B cell (primary cell): ENCODE measurements at places on chromosomes 6 and 20. TPM values are rescaled to one million over a fixed set of nuclear protein-coding genes. Genes with fewer than 3 reads are reported as not detected.

- no peak for DNase-seq
- no peaks in the 10 kb centered on the region for H3K27me3 ChIP-seq
- H3K36me3 ChIP-seq = no peaks in the 10 kb centered on the region
- no peak overlapping the region for H3K27ac ChIP-seq
- no peak overlapping the region for H3K4me3 ChIP-seq
- peaks cover 35% of the 10 kb centered on the region for H3K4me1 ChIP-seq
Measured at GRCh38 chr20:32474009-32474716, 111.0 kb downstream of the NOL4L start.

GRCh38 chr6:16654701-16655100 lies 106.6 kb downstream of the ATXN1 start:
- no peak overlapping the region for H3K27ac ChIP-seq
- H3K4me3 ChIP-seq = no peak overlapping the region
- H3K4me1 ChIP-seq = peaks cover 22% of the 10 kb centered on the region

DNA sequence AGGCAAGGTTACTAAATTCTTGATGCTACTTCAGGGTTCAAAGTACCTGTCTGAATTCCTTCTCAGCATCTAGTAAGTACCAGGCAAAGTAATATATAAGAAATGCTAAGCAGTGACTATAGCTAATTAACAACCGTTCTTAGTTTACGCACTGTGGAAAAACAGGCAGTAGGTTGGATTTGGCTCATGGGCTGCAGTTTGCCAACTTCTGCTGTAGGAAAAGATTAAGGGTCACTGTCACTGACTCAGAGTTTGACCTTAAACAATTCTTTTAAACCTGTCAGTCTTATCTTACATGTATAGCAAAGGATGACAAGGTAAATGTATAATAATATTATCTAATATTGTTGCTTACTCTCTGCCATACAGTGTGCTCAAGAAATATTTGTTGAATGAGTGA lies 42.3 kb downstream of the CTNNBL1 start:
- H3K27ac ChIP-seq = no peak overlapping the region
- H3K36me3 ChIP-seq = no peaks in the 10 kb centered on the region
- H3K4me3 ChIP-seq = no peak overlapping the region
- no peak for DNase-seq
- H3K27me3 ChIP-seq = no peaks in the 10 kb centered on the region
- no peaks in the 10 kb centered on the region for H3K4me1 ChIP-seq

DNA sequence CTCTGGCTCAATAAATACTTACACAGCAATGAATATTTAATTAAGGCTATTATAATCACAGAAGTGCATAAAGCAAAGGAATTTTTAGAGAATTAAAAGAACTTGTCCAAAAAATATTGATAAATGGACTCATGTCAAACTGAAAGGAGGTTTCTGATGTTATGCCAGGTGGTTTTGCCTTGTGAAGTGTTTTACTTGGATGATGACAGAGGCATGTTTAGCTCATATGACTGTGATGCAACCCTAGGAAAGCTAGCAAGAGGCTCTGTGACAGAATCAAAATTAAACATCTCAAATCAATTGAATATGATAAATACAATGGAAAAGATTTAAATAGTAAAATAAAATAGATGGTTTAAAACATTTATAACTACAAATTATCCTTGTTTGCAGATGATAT lies 137.3 kb downstream of the TMEM200A start:
- H3K27me3 ChIP-seq = no peaks in the 10 kb centered on the region
- no peak for DNase-seq
- no peak overlapping the region for H3K4me3 ChIP-seq
- no peak overlapping the region for H3K27ac ChIP-seq
- no peaks in the 10 kb centered on the region for H3K4me1 ChIP-seq

GRCh38 chr20:44888226-44889103 lies 3.0 kb downstream of the YWHAB start:
- DNase-seq = peak; percentile 25
- peak overlapping the region; percentile 65 for H3K27ac ChIP-seq
- no peaks in the 10 kb centered on the region for H3K27me3 ChIP-seq

GRCh38 chr20:20768202-20768815 lies 55.9 kb upstream of the RALGAPA2 start:
- no peak overlapping the region for H3K4me3 ChIP-seq
- H3K4me1 ChIP-seq = no peaks in the 10 kb centered on the region
- no peaks in the 10 kb centered on the region for H3K27me3 ChIP-seq
- H3K27ac ChIP-seq = no peak overlapping the region
- no peak for DNase-seq

DNA sequence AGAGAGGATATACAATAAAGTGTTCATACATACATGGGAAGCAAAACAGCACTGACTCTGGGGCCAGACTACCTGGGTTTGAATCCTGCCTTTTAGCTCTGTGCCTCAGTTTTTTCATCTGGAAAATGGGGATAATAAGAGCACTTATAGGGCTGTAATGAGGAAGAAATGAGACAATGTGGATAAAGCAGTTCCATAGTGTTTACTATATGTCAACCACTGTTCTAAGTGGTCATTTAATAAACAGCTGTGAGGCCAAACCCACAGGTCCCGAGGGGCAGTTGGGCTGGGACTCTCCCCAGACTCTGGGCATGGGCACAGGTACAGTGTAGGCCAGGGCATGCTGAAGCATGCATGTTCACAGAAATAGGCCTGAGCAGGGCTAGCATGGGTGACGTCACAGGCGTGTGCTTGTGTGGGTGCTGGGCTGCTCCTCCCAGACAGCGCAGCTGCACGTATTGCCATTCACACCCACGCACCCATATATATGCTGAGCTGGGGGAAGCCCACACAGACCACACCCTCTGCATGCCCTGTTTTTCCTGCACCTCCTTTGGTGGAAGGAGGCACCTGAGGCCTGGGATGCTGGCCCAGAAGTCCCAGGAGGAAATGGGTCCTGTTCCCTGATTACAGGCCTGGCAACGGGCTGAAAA lies 3.5 kb upstream of the PLCG1 start:
- H3K27me3 ChIP-seq = no peaks in the 10 kb centered on the region
- H3K4me3 ChIP-seq = no peak overlapping the region
- H3K36me3 ChIP-seq = no peaks in the 10 kb centered on the region
- peak; percentile 68 for DNase-seq

- DNase-seq = no peak
- H3K4me1 ChIP-seq = no peaks in the 10 kb centered on the region
- no peak overlapping the region for H3K27ac ChIP-seq
- no peaks in the 10 kb centered on the region for H3K36me3 ChIP-seq
Measured at GRCh38 chr6:163513003-163513402, 98.5 kb downstream of the QKI start.

GRCh38 chr6:36463676-36464075 lies 20.9 kb downstream of the KCTD20 start:
- DNase-seq = no peak
- H3K27me3 ChIP-seq = no peaks in the 10 kb centered on the region
- no peaks in the 10 kb centered on the region for H3K4me1 ChIP-seq
- peaks cover 7% of the 10 kb centered on the region for H3K36me3 ChIP-seq
- no peak overlapping the region for H3K27ac ChIP-seq
- H3K4me3 ChIP-seq = no peak overlapping the region

DNA sequence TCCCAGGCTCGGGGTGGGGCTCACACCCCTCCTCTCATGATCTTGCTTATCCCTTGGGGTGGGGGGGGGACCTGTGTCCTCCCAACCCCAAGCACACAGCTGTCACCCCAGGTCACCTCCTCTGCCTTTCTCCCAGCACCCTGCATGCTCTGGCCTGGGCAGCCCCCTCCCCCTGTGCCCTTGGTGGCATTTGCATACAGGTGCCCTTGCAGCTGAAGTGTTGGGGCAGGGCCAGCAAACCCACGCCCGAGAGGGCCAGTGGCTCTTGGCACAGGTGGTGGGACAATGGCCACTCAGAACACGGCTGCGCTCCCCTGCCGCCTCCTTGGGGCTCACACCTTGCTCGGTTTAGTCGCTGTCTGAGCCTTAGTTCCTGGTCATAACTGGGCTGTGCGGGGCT lies 11.3 kb upstream of the MYT1 start:
- no peak for DNase-seq
- H3K27ac ChIP-seq = no peak overlapping the region
- H3K36me3 ChIP-seq = no peaks in the 10 kb centered on the region
- H3K27me3 ChIP-seq = no peaks in the 10 kb centered on the region
- no peak overlapping the region for H3K4me3 ChIP-seq

- no peak overlapping the region for H3K27ac ChIP-seq
- H3K4me1 ChIP-seq = peaks cover 5% of the 10 kb centered on the region
- H3K36me3 ChIP-seq = no peaks in the 10 kb centered on the region
- no peak for DNase-seq
- H3K4me3 ChIP-seq = no peak overlapping the region
Measured at GRCh38 chr20:33310327-33310899, 27.4 kb downstream of the BPIFB1 start.

GRCh38 chr6:166439366-166440091 lies 56.8 kb upstream of the MPC1 start:
- H3K4me3 ChIP-seq = no peak overlapping the region
- no peak for DNase-seq
- H3K27ac ChIP-seq = no peak overlapping the region
- peaks cover 4% of the 10 kb centered on the region for H3K4me1 ChIP-seq
- H3K27me3 ChIP-seq = no peaks in the 10 kb centered on the region

GRCh38 chr6:88163616-88164015 lies 2.5 kb downstream of the CNR1 start:
- H3K27me3 ChIP-seq = no peaks in the 10 kb centered on the region
- no peak for DNase-seq
- no peak overlapping the region for H3K4me3 ChIP-seq
- H3K27ac ChIP-seq = no peak overlapping the region

GRCh38 chr6:148388521-148388920 lies 45.9 kb downstream of the SASH1 start:
- no peak overlapping the region for H3K27ac ChIP-seq
- DNase-seq = no peak
- no peaks in the 10 kb centered on the region for H3K36me3 ChIP-seq
- H3K4me1 ChIP-seq = no peaks in the 10 kb centered on the region

GRCh38 chr20:50992733-50993457 lies 30.0 kb downstream of the KCNG1 start:
- H3K27ac ChIP-seq = no peak overlapping the region
- H3K4me3 ChIP-seq = no peak overlapping the region
- DNase-seq = peak; percentile 72
- no peaks in the 10 kb centered on the region for H3K27me3 ChIP-seq

DNA sequence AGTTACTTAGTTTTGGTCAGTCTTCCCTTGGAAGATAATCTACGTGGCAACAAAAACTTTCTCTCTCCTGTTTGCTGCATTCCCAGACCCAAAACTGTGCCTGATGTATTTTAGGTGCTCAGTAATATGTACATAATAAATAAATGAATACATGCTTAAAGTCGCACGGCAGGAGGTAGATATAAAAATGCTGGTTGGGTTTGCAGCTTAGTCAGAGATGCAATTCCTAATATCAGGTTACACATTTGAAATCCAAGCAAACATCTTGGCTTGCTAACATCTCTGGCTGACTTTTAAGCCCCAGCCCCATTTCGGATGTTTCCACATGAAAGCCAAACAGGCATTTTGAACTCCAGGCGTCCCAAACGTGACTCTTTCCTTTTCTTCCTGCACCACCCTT lies 91.0 kb downstream of the KCNQ5 start:
- H3K4me3 ChIP-seq = no peak overlapping the region
- no peaks in the 10 kb centered on the region for H3K4me1 ChIP-seq
- peaks cover 1% of the 10 kb centered on the region for H3K36me3 ChIP-seq

DNA sequence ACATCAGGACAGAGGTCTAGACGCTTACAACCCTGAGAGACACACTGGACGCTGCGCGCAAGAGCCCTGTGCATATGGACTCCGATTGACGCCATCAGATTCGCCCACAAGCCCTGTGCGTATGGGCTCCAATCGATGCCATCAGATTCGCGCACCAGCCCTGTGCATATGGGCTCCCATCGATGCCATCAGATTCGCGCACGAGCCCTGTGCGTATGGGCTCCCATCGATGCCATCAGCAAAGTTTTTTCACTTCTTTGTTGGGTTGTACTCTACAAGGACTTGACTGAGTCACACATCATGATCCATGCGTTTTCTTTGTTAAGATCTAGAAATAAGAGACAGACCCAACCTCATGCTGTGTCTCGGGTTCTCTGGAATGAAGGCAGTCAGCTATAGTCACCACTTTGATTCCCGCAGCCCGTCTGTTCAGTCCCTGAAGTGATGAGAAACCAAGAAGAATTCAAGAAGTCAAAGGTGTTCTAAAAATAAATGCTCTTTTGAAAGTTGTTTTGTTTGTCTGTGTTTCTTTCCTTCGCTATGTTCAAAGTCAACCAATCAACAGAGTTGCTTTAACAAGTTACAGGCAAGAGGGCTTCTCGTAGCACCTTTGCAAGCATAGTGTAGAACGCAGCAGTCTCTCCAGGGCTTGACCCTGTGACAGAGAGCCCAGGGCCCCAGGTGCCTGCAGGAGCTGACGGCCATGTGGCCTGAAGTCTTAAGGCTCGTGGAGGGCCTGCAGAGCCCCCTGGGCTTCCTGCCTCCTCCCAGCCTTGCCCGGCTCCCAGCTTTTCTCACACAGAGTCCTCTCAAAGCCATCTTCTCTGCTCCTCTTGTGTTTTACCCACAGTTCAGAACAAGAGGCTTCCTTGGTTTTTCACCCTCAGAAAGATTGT lies 7.9 kb downstream of the RPS6KA2 start:
- DNase-seq = no peak
- no peak overlapping the region for H3K27ac ChIP-seq
- no peaks in the 10 kb centered on the region for H3K27me3 ChIP-seq
- no peak overlapping the region for H3K4me3 ChIP-seq
- no peaks in the 10 kb centered on the region for H3K4me1 ChIP-seq

DNA sequence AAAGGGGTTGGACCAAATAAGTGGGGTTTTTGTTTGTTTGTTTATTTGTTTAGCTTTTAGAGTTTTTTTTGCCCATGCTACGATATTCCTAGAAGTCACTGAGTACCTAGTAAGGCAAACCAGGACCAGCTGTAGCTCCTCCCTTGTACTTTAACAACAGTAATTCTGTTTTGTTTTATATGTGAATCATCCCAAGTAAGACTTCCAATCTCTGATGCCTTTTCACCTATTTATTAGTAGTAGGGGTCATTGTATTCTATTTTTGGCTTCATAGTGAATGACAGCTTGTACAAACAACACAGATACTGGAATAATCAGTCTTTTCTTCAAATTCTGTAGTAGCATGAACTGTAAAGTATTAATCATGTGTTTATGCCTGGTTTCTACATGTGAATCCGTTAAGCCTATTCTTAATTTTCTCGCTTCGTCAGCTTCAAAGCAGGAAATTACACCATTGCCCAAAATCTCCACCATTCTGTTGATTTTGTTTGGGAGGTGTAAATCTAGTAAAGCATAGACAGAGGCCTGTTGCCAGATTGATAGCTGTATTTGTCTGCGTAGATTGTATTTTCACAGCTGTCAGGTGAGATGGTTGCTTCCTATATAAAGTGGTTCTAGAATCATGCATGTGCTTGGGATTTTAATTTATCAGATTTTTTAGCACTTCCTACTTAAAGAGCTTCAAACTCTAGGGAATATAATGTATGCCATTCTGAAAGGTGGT lies 151.5 kb upstream of the FLRT3 start:
- no peaks in the 10 kb centered on the region for H3K4me1 ChIP-seq
- no peaks in the 10 kb centered on the region for H3K36me3 ChIP-seq
- H3K27ac ChIP-seq = no peak overlapping the region
- H3K27me3 ChIP-seq = no peaks in the 10 kb centered on the region
- no peak for DNase-seq

GRCh38 chr20:3658716-3659491 lies 4.3 kb downstream of the GFRA4 start:
- H3K27me3 ChIP-seq = peaks cover 3% of the 10 kb centered on the region
- no peaks in the 10 kb centered on the region for H3K36me3 ChIP-seq
- no peak overlapping the region for H3K4me3 ChIP-seq
- no peak overlapping the region for H3K27ac ChIP-seq
- H3K4me1 ChIP-seq = peaks cover 10% of the 10 kb centered on the region

Gene POM121L2
- total RNA-seq = not detected in 2 replicates

Gene SYCP2L
- not detected in 2 replicates for total RNA-seq

Gene CCM2L
- total RNA-seq = not detected in 2 replicates

Gene SDC4
- 0.19 TPM in 1 of 2 replicates, not detected in the other for total RNA-seq

Gene TREM1
- 0.39 TPM in 1 of 2 replicates, not detected in the other for total RNA-seq

Gene MEP1A
- not detected in 2 replicates for total RNA-seq

Gene PI3
- not detected in 2 replicates for total RNA-seq

Gene PROKR2
- total RNA-seq = not detected in 2 replicates

Gene EGFL8
- 3.9 and 4.5 TPM in 2 replicates for total RNA-seq

Gene CCDC170
- total RNA-seq = not detected in 2 replicates
